Fibroblast of skin of left biceps (primary cell): ENCODE measurements at places on chromosomes 12 and 14.
A peak's percentile ranks its signal among the peaks of the same experiment; 100 is the strongest.

GRCh38 chr12:65565601-65566560, 258.4 kb upstream of the HMGA2 start:
- DNase-seq, result peak; percentile 98

DNA sequence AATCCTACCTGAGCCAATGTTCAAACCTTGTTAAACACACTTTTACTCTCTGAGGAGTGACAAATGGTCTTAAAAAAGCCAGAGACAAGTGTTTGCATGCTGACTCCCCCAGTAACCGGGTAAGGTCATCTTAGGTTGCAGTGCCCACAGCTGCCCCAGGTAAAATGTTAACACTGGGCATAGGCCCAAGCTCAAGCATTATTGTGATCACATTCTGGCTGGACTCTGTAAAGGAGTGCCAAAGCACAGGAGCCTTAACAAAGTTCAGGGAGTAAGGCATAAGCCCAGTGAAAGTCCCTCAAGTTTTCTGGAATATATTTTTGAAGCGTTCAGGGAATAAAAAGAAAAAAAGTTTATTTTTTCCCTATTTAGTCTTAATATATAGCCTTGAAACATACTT, 8.6 kb downstream of the EDDM3A start:
- DNase-seq, result no peak

DNA sequence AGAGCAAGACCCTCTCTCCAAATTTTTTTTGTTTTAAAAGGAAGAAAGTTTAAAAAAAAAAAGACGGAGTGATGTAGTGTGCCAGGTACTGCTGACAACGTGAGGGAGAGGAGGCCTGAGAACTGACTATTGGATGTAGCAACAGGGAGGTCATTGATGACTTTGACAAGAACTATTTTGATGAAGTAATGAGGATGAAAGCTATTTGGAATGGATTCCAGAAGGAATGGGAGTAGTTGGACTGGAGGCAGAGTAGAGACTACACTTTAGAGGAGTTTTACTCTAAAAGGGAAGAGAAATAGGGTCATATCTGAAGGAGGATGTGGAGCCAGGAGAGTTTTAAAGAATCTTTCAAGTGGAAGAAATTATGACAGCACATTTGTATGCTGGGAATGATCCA, 27.8 kb upstream of the SLC38A2 start:
- DNase-seq, result no peak

DNA sequence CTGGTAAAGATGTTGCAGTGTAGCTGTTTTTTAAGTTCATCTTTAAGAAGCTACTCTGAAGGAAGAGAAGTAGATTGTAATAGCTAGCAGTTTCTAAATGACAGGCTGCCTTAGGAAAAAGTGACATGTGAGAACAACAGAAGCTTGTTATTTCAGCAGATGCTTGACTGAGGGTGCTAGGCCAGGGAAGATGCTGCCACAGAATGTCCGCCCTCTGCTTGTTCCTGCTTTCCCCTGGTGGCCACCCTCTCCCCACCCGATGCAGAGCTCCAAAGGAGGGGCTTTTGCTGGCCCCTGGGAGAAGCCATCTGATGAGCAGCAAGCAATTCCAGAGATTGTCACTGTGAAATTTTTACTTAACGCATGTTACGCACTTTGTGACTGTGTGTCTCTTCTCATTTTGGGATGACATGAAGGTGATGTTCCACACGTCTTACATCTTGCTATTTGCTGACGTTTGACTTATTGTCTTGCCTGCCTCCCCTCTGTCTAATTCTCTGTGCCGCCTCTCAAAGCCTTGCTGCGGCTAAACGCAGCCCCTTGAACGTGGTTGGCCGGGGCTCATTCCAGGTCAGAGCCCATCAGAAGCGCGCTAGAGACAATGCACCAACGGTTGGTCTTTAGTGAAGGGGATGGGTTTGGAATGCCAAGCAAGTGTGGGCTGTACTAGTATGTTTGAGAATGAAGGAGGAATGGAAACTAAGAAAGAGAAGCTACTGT, 44.8 kb downstream of the WDR20 start:
- DNase-seq, result no peak

GRCh38 chr14:77376771-77377501, at the start of the genes SAMD15 and TMED8:
SAMD15 (plus strand) TSS chr14:77377379; CDS start chr14:77377419, 40 bp downstream.
TMED8 (minus strand) TSS chr14:77377094; CDS start chr14:77377053, 41 bp downstream.
- peak; percentile 33 for DNase-seq

DNA sequence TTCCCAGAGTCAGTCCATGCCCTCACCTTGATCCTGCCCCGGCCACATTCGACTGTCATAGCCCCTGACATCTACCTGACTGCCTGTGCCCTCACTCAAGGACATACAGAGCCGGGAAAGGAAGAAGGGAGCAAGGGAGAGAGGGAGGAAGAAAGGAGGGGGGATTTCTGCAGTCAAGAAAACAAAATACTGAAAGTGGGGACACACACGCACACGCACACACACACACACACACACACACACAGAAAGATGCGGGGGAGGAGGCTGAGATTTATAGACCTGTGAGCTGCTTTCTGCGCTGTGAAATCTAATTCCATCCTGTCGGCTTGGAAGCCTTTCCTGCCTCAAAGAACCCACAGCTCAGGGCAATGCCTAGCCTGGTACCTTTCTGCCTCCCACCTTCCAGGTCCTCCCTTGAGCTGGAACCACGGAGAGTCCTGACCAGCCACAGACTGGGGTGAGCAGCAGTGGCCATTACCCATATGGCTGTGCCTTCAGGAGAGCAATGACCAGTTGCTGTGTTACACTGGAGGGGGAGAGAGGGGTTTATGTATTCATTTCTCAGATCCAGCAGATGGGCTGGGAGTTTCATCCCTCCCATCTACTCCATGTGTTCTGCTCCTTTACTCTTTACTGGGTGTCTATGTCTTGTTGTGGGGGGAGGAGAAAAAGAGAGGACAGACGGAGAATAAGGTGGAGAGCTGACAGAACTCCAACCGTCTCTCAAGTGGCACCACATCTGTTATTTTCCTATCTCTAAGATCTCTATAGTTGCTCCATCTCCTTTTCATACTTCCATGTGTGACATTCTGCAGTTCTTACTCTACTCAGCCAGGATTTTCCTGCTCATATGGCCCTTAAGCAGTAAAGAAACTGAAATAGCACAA, 12.9 kb downstream of the C14orf93 start:
- no peak for DNase-seq

DNA sequence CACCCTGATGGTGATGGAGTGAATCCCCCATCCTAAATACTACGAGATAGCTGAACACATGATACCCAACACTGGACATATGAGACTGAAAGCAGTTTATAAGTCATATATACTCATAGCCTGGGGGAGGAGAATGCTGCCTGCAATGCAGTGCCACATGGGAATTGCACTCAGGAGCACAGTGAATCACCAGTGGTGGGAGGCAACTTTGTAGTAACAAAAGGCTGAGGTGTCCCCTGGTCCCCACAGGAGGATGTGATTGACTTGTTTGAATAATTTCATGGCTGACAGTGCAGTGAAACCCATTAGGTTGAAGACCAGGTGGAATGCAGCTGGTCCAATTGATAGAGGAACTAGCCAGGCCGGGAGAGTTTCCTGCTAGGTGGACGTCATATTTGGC, 20.2 kb downstream of the CCDC38 start:
- no peak for DNase-seq

DNA sequence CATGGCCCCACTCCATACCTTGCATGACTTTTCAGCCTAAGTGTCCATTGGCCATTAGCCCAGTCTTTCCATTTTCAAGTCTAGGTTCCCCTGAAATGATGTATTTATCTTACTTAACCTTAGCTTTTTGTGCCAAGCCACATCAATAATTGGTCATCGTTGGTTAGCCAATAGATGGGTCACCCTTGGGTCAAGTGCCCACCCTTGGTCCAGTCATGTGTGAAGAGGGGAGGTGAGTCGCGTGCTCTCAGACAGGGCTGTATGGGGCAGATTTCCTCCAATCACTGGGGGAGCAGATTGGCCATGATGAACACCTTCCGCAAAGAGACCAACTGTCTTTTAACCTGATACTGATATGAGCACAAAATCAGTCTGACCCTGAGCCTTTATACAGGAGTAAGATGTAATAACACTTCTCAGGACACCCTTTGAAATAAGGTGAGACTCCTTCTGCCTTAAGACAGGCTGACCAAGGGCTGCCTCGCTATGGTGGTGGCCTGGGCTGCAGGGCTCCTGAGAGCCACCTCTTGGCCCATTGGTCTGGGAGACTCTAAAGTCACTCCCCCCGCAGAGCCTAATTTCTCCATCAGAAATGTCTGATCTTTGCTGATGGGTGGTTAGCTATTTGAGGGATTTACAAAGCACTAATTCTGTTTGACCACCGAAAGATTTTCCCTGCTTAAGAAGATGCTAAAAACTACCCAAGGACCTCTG, 143.2 kb downstream of the ZFP36L1 start:
- DNase-seq, result no peak

GRCh38 chr12:32116897-32117296, 10.2 kb downstream of the BICD1 start:
- DNase-seq, result no peak

DNA sequence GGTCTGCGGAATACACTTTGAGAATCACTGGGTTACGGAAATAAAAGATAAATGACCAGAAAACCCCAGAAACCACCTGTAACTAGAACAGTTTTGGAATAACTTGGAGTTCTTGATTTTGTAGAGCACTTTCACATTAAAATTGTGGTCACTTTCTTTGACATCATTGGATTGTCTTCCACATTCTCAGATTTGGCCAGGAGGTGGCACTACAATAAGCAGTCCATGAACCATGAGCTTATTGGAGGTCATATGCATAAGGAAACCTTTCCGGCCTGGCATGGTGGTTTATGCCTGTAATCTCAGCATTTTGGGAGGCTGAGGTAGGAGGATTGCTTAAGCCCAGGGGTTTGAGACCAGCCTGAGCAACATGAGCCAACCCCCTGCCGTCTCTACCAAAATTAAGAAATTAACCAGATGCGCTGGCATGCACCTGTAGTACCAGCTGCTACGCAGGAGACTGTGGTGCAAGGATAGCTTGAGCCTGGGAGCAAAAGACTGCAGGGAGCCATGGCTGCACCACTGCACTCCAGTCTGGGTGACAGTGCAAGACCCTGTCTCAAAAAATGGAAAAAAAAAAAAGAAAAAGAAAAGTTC, 107.7 kb upstream of the CAND1 start:
- DNase-seq, result no peak

- DNase-seq, result no peak
Observed at GRCh38 chr12:104758771-104759170, 199.3 kb downstream of the SLC41A2 start.

- DNase-seq, result peak; percentile 13
Observed at GRCh38 chr12:74537126-74537706, 419 bp upstream of the ATXN7L3B start.

- DNase-seq, result no peak
Observed at GRCh38 chr12:12918781-12919389, 27.5 kb downstream of the GPRC5A start.

- DNase-seq, result no peak
Observed at GRCh38 chr14:72060917-72061316, 128.7 kb downstream of the RGS6 start.

DNA sequence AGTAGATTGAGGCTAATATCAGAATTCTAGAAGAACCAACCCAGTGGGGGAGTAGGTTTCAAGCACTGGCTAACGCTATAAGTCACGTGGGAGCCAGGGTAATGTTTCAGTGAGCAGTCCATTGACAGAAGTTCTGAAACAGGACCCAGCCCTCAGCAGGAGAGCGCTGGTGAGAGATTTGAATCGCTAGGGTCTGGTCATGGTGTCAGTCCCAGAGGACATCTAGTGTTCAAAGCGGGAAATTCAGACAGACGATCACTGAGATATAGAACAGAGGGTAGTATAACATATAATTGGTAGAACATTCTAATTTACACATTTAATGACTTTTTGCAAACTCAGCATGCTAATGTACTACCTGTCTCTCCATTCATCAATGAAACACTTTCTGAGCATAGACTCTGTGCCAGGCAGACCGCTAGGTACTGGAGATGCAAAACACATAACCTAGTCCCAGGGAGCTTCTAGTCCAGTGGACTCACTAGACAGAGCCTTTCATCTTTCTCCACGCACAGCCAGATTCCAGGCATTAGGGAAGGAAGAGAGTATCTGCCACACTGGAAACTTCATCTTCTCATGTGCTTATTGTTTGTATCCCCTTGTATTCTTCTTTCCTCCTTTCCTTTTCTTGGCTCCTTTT, 35.4 kb upstream of the RNASE3 start:
- no peak for DNase-seq
